ENCODE measurements at places on chromosomes 1 and 21.

DNA sequence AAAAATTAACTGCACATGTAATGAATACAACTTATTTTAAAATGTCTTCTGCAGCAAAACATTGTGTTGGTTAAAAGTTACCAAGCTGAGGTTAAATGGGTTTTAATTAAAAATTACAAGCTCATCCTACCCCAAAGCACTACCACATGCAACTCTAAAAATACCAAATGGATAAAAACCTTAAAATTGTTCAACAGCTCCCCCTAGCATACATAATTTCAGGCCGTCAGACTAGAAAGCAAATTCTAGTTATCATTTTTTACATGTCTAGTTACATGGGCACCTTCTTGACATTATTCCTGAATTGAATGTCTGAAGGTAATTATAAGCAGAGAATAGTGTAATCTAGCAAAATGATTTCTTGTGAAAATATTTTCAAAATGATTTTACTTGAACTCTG is 176.5 kb downstream of the C1orf21 start:
- no peak for DNase-seq

- no peak for DNase-seq
Measured at GRCh38 chr1:112762541-112763500, 47.7 kb upstream of the PPM1J start.

GRCh38 chr1:44021156-44021555 is 10.1 kb downstream of the SLC6A9 start:
- DNase-seq: no peak

DNA sequence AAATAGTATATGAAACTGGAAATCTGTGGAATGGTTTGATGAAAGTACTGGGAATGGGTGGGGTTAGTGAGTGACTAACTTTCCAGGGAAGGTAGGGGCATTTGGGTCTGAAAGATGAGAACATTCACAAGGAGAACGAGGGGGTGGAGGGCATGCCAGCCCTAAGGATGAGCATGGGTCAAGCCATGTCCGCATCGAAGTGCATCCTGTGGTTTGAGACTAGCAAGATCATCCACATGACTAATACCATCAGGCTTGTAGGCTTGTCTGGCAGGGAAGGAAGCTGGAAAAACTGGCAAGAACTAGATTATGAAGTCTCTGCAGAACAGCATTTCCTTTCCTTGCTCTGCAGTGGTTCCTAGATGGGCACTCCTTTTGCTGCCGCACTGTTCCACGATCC is 70.4 kb upstream of the UBE2U start:
- DNase-seq: no peak

- DNase-seq: no peak
Measured at GRCh38 chr1:174408146-174408545, 39.6 kb upstream of the GPR52 start.

- no peak for DNase-seq
Measured at GRCh38 chr1:50538476-50538875, 115.2 kb upstream of the DMRTA2 start.

- DNase-seq: no peak
Measured at GRCh38 chr1:9715536-9716226, 64.2 kb downstream of the PIK3CD start.

DNA sequence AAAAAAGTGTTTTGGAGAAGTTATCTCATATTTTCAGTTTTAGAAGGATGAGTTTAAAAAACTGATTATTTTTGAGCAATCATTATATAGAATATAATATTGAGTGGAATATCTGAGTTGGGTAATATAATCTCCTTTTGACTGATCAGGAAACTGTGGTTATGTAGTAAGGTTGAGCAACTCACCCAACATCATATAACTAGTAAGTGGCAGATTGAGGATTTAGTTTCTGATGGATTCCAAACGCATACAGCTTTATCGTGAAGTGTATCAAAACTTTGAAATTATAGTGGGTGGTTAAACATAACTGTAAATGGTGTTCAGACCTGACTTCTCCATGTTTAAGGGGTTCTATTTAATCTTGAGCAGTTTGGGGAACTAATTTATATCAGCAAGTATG is 98.6 kb downstream of the OLFM3 start:
- no peak for DNase-seq

- no peak for DNase-seq
Measured at GRCh38 chr1:75208862-75209261, 74.7 kb downstream of the LHX8 start.

DNA sequence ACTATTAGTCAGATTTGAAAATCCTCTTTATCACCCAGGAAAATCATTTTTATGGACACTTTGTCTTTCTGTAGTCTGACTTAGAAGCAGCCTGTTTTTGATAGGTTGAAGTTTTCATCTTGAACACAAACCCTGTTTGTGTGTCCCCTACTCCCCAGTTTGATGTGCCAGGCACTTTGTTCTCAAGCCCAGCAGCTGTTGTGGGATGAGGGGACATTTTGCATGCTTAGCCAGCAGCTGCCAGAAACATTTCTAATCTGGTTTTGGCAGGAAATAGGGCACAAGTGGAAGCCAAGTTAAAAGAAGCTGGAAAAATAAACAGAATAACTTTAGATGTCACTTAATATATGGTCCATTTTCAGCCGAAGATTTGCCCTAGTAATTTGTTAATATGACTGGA is 29.9 kb downstream of the ACTN2 start:
- no peak for DNase-seq

- DNase-seq: no peak
Measured at GRCh38 chr1:29958271-29958670, 721.9 kb downstream of the PTPRU start.

GRCh38 chr1:203040513-203041275 is 14.4 kb downstream of the PPFIA4 start:
- DNase-seq: no peak
